ENCODE measurements at places on chromosomes 7 and 10.
A peak's percentile ranks its signal among the peaks of the same experiment; 100 is the strongest.

DNA sequence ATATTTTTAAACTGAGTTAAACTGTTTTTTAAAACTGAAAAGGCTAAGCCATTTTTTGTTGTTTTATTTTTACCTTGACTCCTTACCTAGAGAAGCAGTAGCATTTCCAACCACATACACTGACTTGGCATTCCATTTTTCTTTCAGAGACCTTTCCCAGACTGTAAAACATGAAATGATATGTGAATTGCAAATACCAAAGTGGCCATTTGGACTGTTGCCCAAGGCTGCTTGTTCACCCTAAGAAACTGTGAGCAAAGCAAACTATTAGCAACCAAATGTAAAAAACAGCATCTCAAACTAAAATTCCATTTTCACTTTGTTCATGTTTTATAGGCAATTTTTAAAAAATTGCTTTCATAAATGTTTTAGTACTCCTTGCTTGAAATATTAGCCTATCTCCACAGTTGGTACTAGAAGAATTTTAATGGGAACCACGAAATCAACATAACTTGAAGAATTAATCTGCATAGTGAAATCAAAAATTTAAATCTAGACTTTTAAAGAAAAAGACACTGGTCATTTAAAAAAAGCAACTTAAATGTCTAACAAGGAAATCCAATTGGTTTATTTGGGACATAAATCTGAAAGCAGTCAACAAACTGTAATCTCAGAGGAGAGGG, 10.8 kb downstream of the UROS start:
- no peak for DNase-seq

DNA sequence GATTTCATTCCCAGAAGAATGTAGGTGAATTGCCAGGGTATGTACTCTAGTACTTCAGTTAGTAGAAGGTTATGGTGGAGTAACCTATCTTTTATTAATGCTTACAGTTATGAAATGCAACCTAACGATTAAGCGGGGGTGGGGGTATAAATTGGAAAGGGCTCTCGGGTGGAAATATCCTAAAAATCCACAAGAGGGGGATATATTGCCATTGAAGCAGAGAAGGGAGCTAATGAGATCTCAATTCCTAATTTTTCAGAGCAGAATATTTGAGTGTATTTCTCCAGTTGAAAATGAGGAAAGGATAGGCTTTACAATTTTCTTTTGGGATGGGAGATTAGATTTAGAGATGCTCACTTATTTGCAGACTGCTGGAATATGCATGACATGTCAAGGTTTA, 90.8 kb downstream of the DNAJB9 start:
- DNase-seq: no peak

DNA sequence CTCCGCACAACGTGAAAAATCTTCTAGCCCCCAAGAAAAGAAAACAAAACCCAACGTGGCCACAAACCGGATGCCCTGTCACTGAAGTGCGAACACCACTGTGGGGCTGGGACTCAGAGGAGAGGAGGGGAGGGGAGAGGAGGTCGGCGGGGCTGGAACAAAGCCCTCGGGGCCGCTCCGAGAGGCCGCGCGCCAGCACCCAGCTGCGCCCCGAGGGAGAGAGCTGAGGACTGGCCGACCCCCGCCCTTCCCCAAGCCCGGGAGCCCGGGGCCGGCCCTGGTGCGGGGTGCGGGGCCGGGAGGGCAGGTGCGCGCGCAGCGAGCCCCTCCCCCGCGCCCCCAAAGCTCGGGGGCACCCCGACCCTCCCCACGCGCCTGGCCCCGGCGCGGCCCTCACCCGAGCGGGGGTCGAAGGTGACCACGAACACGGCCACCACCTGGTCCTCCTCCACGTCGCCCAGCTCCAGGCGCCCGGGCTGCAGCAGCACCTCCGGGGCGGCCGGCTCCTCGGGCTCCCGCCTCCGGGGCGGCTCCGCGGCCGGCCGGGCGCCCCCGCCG, 398 bp downstream of the DENND11 start:
- DNase-seq: no peak

DNA sequence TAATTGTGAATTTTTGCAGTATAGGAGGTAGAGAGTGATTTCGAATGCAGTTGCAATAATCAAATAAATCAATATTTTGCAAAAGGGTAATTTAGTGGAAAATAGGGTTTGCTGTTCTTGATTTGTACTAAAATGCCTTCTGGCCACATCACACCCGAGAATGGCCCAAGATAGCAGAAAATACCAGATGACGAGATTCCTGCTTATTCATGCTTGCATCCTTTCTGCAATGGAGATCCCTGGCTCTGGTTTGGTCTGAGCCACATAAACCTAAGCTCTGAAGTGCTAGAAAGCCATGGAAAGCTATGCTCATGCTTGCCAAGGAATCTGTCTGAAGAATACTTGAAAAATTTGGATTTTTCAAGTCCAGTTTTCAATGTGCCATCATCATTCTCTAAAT, 634.2 kb upstream of the COBL start:
- DNase-seq: no peak

GRCh38 chr7:123867225-123867624, 22.3 kb downstream of the HYAL4 start:
- peak; percentile 85 for DNase-seq

DNA sequence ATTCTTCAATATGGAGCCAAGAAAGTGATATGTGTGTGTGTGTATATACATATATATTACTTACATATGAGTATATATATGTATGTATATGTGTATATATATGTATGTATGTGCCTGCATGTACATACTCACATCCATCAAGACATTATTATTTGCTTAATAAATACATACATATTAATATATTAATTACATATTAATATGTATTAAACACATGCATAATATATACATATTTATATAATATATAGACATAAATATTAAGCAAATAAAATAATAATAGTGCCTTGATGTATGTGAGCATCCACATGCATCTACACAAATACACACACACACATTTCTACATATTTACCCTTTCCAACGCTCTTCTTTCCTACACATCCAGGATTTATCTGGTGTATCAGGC, 88.7 kb upstream of the KCNMA1 start:
- DNase-seq: no peak

- no peak for DNase-seq
Measured at GRCh38 chr7:111527545-111527944, 34.7 kb downstream of the IMMP2L start.

DNA sequence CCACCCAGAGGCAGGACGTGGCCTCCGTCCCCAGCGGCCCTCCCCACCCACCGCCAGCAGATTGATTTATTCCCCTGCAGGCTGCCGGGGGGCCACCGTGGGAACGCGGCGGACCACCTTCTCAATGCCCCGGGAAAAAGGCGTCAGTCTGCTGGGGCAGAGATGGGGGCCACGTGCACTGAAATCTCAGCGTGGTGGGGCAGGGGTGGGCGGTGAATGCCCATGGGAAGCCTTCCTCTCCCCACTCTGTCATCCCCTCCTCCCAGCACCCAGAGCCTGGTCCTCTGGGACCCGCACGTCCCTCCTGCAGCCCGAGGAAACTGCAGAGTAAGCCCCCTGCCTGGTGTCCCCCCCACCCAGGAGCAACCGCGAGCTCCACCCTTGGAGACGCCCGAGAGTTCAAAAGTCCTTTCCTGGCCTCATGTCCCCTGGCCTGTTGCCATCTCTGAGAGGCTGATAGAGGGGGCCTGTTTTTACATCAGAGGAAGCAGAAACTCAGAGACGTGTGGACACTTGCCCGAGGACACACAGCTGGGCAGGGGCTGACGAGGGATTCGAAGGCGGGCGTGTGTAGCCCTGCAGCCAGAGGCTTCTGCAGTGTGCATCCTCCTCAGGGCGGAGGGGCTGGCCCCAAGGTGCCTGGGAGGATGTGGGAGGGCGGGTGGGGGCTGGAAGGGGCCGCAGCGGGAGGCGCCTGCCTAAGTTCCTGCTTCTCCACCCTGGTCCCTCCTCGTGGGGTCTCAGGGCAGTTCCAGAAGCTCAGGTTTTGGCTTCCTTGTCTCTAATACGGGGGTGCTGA, 21.8 kb downstream of the UNCX start:
- DNase-seq: no peak

- DNase-seq: no peak
Measured at GRCh38 chr10:125774581-125775191, 935 bp downstream of the MMP21 start.

DNA sequence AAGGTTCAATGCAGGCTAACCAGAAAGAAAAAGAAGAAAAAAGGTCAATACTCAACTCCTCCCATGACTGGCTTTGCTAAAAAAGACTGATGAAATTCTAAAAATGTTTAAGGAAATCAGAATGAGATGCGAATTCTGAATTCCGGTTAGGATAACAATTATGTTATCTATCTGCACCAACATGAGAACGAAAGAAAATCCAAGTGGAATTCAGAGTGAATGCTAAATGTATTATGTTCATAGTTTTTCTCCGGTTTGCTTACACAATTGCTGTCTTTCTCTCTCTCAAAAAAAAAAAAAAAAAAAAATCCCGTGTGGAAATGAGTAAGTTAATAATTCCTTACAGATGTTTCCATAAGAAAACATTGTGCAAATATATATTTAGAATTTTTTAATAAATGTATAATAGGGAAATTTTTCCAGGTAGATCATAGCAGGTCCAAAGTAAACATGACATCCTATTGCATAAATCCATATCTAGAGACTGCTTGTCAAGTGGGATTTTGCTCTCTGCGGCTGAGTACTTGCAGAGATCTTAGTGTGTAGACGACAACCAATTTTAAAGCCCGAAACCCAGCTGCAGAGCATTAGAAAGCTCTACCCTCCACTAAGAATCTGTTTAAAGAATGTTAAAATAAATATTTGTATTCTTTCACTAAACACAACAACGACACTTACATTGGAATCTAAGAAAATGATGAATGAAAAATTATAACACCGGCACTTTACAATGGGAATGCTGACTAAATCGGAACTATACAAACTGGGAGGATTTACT, 104.0 kb downstream of the JAZF1 start:
- no peak for DNase-seq

DNA sequence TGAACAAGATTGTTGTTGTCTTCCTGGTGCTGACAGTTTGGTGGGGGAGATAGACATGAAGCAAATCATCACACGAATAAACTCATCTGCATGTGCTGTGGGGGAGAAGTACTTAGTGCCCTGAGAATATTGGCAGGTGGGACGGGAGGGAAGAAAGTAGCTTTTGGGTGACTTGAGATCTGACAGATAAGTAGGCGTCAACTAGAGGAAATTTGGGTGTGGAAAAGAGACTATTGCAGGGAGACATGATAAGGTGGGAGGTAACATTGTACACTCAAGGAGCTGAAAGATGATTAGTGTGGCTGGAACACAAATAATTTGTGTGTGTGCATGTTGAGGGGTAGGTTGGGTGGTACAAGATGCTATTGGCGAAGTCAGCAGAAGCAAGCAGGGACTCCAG, 30.1 kb downstream of the CNNM2 start:
- DNase-seq: no peak

DNA sequence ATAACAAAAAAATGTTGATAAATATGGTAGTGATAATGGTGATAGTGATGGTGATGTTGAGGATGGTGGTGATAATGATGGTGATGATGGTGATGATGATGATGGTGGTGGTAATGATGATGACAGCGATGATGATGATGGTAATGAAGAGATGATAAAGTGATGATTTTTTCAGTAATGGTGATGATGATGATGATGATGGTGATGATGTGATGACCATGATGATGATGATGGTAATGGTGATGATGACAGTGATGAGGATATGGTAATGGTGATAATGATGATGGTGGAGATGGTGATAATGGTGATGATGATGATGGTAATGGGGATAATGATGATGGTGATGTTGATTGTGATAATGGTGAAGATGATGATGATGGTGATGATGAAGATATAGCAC, 321.6 kb downstream of the TNS3 start:
- DNase-seq: no peak

DNA sequence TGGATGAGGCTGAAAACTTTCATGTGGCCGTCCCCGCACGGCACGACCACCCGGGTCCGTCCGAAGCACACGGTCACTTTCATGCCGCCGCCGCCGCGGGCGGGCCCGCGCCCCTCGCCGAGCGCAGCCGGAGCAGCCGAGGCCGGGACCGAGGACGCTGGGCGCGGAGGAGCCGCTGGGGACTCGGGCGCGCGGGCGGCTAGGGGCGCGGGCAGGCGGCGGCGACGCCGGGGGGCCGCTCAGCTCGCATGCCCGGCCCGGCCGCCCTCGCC, 247 bp downstream of the PARD3 start:
- DNase-seq: no peak

DNA sequence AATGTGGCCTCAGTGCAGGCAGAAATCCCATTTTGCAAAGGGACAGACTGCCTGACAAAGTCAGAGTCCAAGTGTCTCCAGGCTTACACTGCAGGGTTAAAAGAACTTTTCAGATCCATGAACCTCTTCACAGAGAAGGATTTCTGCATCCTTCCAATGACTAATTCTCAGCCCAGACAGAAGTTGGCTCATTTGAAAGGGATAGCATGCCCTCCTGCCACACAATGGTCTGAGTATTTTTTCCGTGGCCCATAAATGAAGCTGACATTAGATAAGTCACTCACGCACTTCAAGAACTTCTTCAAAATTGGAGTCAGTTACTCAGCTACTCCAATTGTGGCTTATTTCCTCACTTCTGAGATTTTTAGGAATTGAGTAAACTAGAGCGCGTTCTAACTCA, 170.2 kb downstream of the PLXNA4 start:
- no peak for DNase-seq

GRCh38 chr10:17085011-17085725, 44.4 kb downstream of the CUBN start:
- DNase-seq: no peak

GRCh38 chr10:110996256-110996655, 76.9 kb downstream of the SHOC2 start:
- DNase-seq: no peak

DNA sequence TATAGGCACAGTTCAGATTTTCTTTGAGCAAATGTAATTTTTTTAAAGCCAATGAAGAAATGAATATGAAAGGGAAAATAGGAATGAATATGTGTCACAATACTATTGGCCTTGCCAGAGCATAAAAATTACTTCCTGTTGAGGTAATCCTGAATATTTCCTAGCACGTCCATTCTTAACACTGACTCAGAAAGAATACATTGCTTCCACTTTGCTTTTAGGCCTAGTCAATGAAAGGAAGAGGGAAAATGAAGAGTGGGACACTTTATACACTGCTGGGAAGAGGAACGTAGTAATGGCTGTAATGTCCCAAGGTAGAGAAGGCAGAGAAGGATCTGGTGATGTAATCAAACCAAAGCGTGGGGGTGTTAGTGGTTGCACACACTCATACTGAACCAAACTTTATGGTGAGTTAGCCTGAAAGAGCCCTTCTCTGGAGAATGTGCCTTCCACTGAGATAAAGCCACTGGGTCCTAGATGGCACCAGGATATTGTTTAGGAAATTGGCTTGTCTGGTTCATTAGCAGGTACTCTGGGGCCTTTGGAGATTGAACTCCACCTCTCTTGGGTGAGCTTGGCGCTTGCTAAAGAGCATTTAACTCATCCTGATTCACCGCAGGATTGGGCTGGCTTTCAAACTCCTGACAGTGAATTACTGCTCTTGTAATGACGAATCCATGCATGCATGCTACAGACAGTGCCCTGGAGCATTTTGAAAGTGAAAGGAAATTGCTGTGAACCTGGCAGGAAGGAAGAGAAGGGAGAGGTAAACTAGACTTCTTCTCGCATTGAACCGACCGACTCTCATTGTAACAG, 254.9 kb downstream of the KIAA1217 start:
- DNase-seq: no peak
